NCI-H526 (cell line): ENCODE measurements at places on chromosomes 7 and 10.
A peak's percentile ranks its signal among the peaks of the same experiment; 100 is the strongest.

DNA sequence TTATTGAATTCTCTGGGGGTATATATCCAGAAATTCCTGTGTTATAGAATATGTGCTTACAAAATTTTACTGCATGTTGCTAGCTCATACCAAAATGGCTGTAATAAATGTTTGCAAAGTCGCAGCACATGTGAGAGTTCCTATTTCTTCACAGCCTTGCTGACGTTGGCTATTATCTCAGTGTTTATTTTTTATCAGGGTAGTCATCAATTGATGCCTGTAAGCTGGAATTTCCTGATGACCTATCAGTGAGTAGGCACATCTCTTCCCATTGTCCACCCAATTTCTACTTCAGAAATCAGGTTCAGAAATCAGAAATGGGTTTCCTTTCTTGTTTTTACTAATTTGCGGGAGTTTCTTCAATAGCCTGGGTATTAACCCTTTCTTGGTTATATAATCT, 268.1 kb upstream of the FZD8 start:
- no peak for DNase-seq

- DNase-seq, result no peak
Observed at GRCh38 chr7:151934584-151934983, 21.7 kb upstream of the GALNTL5 start.

DNA sequence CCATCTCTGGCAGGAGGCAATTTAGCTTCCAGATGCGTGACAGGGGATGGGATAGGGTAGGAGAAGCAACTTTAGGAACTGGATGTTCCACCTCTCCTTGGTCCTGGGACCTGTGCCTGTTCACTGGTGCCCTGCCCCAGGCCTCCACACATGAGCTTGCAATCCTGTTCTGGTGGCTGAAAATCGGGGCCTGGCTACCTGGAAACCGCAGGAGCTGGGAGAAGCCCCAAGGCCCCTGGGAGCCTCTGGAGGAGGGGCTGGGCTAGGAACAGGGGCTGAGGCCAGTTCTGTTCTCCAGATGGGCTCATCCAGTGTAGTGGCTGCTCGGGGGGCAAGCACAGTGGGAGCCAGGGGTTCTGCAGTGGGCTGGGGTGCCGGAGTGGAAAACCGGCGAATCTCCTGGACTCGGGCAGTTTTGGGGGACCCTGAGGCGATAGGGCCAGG, 5.3 kb upstream of the MYOZ1 start:
- no peak for DNase-seq

DNA sequence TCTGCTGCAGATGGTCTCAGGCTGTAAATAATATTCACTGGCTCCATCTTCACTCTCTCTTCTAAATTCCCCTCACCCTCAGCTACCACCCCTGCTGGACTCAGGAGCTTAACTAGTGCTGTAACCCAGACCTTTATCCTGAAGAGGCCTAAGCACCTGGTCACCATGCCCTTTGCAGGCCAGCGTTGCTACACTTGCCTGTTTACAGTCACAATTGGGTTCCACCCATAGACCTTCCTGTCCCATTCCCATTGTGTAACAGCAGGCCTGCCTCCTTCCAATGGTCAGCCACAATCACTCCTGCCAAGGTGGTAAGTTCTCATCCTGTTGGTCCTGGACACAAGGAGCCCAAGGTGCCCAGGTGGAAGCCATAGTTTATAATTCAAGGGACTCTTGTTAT, 85.9 kb upstream of the IFRD1 start:
- no peak for DNase-seq

- no peak for DNase-seq
Observed at GRCh38 chr7:22569586-22570321, 69.8 kb upstream of the STEAP1B start.

DNA sequence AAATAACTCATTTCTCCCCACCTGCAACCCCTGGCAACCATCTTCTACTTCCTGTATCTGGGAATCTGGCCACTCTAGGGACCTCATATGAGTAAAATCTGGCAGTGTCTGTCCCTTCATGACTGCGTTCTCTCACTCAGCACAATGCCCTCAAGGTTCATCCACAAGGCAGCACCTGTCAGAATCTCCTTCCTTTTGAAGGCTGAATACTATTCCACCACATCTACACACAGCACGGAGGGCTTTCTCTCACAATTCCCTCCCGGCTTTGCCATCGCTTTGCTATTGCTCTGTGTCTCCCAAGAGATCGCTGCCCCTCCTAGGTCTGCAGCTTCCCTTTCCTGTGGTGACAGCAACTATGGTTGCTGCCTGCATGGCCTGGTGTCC, 174.7 kb upstream of the RHEB start:
- no peak for DNase-seq

- DNase-seq, result peak; percentile 45
Observed at GRCh38 chr10:75230600-75231038, 5.1 kb downstream of the COMTD1 start.

GRCh38 chr7:78852951-78853350, 600.5 kb downstream of the MAGI2 start:
- no peak for DNase-seq
